ENCODE measurements at places on chromosomes 16 and 17.

DNA sequence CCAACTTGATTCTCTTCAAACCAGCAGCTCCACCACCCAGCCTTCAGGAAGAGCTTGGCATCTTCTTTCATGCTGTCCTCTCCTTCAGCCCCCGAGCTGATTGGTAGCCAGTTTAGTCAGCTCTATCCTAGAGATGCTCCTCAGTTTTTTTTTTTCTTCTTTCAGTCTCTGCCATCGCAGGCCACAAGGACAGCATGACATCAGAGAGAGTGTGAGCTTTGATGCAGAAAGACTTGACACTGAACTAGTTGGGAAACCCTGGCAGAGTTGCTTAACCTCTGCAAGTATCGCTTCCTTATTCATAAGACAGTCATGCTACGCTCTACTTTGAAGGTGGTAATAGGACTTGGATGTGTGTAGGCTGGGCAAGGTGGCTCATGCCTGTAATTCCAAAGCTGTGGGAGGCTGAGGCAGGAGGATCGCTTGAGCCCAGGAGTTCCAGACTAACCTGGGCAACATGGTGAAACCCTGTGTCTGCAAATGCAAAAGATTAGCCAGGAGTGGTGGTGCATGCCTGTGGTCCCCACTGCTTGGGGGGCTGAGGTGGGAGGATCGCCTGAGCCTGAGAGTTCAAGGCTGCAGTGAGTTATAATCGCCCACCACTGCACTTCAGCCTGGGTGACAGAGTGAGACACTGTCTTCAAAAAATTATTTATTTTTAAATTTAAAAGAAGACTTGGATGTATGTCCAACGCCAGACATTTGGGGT, 2.6 kb downstream of the CD300LB start:
- no peak for DNase-seq

- peak; percentile 98 for DNase-seq
Observed at GRCh38 chr17:64679710-64680216, 17.7 kb upstream of the SMURF2 start.

GRCh38 chr17:82615084-82616020, 32.9 kb downstream of the WDR45B start:
- DNase-seq: no peak

GRCh38 chr17:50211249-50212120, 10.1 kb upstream of the COL1A1 start:
- no peak for DNase-seq

- DNase-seq: no peak
Observed at GRCh38 chr16:13148836-13149235, 247.4 kb downstream of the SHISA9 start.

DNA sequence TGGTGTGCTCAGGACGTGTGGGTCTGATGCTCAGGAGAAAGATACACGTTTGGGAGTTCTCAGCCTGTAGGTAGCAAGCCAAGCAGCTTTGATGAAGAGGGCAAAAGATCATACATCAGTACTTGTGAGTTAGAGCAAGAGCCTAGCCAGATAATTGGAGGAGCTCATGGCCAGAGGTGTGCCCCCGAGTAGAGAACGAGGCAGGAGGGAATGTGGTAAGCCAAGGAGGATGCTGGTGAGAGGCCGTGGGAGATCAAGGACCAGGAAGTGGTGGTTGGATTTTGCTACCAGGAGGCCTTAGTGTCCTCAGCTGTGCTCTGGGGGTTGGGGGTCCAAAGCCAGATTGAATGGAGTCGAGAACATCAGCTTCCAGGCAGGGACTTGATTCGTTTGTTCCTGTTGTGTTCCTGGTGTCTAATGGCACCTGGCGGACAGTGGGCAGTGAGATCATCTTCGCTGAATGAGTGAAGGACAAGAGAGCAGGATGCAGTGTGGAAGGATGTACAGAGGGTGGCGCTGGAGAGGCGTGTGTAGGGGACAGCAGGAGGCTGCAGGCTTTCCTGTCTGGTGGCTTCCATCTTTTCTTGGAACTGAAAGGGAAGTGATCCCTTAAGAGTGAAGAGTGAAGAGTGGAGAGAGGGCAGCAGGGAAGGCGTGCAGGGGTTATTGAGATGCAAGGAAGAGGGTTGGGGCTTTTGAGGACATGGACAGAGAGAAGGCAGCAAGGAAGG, 11.6 kb downstream of the FBXL19 start:
- DNase-seq: peak; percentile 26

DNA sequence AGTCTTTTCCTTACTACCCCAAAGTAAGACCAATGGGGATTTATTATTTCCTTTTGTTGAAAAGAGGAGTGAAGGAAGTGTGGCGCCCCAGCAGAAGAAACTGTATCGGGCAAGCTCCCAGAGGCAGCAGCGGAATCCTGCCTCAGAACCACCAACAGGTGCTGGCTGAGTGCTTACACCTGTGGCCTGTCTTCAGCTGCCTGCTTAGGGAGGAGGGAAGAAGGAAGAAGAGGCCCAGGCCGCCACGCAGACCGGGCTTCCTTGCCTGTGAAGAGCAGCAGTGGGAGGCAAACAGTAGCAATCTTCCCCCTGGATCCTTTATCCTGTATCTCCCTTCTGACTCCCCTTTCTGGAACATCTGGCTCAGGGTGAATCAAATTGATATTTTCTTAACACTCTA, 134.7 kb downstream of the AATF start:
- no peak for DNase-seq

DNA sequence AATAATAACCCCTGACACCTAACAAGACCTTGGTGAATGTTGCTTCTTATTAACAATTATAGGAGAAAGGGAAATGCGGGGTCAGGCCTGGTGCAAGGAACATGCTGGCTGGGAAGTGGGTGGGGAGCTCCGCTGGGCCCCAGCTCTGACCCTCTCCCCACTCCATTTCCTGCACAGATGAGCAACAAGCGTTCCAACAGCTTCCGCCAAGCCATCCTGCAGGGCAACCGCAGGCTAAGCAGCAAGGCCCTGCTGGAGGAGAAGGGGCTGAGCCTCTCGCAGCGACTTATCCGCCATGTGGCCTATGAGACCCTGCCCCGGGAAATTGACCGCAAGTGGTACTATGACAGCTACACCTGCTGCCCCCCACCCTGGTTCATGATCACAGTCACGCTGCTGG, 23.0 kb downstream of the RHBDL3 start:
- no peak for DNase-seq

DNA sequence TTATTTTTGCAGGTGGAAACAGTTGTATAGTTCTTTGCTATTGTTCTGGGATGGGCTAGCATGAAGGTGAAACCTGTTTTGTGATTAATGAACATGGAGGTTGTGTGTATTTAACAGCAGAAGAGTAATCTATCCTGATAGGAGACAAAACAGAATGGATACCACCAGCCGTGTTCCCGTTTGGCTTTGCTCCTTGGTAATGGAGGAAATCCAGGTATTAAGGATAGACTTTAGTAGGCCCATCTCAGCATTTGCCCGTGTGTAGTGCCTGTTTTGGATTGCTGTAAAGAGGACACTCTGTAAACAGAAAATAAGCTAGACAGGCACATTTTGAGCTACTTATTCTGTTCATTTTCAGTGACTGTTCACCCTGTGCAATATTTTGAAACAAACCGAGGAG, 215.1 kb downstream of the RBFOX1 start:
- no peak for DNase-seq

DNA sequence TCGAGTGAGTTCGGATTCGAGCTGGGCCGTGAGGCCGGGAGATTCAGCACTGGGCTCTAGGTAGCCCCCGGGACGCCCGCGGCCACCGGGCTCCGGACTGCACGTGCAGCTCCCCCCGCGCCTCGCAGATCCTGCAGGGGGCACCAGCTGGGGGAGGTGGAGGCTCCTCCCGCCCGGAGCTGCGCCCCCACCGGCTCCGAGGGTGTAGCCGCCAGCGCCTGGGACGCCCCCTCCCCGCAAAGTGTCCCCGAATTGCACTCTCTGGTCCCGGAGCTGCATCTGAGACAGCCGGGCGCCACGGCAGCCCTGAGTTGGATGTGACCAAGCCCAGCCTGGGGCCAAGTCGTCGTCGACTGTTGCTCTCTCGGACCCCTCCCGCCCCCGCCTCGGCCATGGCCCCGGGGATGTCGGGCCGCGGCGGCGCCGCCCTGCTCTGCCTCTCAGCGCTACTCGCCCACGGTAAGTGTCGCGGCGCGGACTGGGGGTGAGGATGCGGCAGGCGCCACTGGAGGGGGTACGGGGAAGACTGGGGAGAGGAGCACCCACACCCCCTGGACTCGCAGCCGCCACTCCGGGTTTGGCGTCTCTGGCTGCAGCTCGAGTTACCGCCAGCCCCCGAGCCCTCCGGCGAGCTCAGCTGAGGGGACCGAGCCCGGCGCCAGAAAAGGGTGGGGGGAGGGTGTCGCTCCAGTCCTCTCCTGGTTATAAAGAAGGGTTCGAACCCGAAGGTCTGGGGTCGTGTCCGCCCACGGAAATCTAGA, 1.5 kb downstream of the TMEM132E start:
- DNase-seq: no peak

DNA sequence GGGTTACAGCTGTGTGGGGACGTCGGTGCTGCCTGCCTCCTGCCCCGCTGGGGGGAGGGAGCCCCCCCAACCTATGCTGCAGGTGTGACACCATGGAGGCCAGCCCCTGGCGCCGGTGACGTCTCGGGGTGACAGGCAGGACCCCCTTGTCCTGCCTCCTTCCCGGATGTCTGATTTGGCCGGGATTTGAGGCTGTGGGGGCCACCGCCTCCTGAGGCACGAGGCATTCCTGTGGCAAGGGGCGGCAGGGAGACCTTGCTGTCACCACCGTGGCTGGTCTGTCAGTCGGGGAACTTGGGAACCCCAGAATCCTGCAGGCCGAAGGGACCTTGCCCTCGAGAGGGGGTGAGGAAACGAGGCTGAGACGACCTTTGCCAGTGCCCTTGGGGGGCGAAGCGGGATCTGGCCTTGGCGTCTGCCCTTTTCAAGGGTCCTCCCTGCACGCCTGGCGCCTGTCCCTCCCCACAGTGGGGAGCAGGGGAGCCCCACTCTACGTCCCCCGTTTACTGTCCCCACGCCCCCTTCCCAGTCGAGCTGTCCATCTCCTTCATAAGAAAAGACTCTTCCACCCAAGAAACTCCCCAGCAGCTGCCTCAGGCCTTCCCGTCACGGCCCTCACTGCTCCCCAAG, 74.4 kb downstream of the METRNL start:
- DNase-seq: no peak

DNA sequence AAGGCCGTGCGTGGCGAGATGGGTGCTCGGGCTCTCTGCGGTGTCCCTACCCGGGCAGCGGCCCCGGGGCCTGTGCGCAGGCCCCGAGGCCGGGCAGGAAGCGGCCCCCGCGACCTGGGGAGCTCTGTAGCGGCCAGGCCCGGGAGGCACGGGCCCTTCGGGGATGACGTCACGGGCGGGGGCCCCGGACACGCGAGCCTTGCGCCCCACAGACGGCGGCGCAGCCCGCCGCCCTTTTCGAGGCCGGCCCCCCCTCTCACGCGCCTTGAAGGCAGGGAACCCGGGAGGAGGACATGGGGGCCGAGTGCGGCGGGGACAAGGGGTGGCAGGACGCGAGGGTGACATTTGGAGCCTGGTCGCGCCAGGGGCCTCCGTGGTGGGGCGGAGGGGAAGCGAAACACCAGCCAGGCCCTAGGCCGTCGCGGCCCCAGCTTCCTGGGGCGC, 1.1 kb downstream of the RAI1 start:
- peak; percentile 49 for DNase-seq

- DNase-seq: no peak
Observed at GRCh38 chr16:12017558-12017957, 41.0 kb downstream of the SNX29 start.

DNA sequence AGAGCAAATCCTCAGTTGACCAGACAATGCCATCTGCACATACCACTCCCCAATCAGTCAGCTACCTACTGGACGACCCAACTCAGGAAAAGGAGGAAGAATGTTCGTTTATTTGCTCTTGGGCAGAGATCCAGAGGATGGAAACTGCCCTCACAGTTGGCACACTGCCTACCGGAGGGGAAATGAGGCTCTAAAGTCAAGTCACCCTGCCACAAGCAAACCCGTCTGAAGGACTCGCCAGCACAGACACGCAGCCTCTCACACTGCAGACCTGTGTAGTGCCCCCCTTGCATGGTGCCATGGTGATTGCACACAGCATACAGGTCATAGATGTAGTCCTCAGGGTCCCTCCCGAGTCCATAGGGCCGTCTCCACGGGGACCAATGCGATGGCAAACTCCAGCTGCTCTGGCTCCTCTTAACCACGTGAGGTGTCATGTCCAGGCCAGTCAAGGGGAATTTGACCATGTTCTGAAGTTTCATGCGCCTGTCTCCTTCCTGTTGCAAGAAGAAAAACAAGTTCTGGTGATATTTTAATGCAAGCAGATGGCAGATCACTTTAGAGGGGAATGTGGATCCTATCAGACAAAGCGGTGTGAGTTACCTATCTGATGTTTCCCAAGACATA, 69.5 kb downstream of the USP31 start:
- peak; percentile 66 for DNase-seq

DNA sequence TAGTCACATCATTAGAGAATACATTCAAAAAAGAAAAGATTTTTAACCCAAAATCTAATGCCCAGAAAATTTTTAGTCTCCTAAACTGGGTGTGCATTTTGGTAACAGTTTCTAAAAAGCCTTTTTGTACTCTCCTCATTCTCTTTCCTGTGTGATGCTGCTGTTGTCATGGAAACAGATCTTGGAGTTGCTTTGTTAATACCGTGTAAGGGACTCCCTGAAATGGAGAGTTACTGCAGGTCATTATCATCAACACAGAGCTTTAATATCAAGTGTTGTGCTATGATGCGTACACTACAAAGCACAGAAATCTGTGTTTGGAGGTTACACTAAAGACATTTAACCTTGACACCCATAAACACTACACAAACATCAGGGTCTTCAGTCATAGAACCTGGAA, 216.3 kb downstream of the PRKCA start:
- no peak for DNase-seq

GRCh38 chr17:78332991-78333390, 26.9 kb downstream of the SOCS3 start:
- no peak for DNase-seq

- DNase-seq: no peak
Observed at GRCh38 chr17:42153919-42154742, 658 bp downstream of the RAB5C start.

- peak; percentile 18 for DNase-seq
Observed at GRCh38 chr16:54462771-54463170, 176.2 kb upstream of the IRX3 start.

DNA sequence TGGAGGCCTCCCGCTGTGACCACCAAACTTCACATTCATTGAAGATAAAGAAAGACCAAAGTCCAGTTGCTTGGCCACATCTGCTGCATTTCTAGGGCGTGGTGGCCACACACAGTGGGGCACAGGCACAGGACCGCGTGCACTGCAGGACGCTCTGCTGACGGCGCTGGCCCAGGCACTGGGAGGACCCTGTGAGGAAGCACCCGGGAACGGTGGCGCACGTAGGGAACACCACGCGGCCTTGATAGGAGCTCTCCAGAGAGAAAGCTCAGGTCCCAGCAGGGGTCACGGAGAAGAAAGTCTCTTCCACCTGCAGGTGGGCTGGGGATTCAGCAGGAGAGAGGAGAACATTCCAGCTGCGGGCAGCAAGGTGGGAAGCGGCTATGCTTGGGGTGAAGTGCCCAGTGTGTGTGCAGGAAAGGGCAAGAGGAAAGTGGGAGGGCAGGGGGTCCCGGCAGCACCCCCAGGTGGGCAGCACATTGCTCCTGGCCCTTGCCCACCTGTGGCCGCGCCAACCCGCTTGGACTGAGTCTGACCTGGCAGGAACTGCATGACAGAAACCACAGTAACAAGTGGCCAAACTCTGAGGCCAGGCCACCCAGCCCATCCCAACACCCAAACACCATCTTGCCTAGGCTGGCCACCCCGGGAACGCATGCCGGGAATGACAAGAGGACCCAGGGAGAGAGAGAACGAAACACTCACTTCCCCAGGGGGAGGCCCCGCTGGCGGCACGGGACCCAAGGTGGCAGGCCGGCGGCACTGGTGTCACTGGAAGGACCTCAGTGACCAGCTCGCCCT, 32.8 kb downstream of the TBC1D16 start:
- no peak for DNase-seq

GRCh38 chr16:1871974-1872635, at the start of gene MEIOB:
MEIOB (minus strand) TSS chr16:1872164; CDS start chr16:1868175, 3,989 bp downstream.
- no peak for DNase-seq
